RKO (cell line): ENCODE measurements at places on chromosomes 16 and 17.

- DNase-seq = no peak
Observed at GRCh38 chr16:14001521-14001920, 69.6 kb upstream of the MRTFB start.

DNA sequence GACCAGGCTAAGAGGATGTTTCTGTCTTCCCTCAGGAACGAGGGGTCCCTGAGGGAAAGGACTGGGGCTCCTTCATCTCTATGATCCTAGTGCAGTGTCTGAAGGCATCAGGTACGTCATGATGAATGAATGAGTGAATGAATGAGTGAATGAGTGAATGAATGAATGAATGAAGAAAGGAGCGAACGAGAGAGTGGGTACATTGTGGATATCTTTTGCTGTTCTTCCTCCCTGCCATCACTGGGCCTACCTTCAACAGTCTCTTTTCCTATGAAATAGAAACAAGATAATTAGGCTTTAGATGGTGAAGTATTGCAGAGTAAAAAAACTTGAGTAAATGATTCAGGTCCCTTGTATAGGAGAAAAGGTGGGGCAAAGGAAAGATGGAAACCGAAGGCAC lies 111.3 kb upstream of the CRHR1 start:
- no peak for DNase-seq

- DNase-seq = no peak
Observed at GRCh38 chr16:12781777-12782176, 21.9 kb downstream of the CPPED1 start.

DNA sequence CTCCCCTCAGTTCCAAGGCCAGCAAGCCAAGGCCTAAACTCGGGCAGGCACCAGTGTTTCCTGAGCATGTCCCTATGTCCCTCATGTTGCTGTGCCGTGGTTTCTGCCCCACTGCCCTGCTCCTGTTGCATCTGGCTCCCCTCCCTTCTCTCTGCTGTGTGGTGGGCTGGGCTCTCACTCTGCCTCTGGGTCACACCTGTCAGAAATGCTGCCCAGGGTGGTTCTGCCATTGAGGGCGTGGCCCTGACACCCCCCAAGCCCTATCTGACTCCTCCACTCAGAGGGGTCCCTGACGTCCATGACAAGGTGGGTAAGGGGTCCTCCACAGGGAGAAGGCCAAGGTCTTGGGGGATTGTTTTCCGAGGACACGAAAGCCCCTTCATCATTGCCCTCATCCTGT lies 9.2 kb upstream of the ITGA3 start:
- DNase-seq = no peak

DNA sequence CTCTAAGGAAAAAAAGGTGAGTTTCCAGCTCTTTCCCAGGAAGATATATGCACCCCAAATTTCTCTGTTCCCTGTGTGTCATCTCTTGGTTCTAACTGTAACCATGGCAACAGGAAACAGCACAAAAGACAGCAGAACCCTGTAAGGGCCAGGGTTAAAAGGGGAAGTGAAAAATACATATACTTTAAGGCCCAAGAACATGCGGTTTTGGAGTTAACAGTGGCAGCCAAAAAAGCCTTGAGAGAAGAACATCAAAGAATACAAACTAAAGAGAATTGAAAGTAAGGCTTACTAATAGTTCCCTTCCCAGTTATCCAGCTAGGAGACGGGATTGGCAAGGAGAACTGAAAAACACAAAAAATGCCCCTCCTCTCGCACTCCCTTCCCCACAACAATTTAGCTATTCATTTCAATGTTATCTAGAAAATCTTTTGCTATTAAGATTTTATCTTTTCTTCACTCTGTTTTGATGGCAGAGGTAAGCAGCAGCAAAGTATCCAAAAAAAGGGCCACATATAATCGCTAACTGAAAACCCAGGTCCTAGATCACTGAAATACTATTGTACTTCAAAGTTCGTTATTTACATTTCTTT lies 1.5 kb downstream of the SPOP start:
- DNase-seq = peak; percentile 83

GRCh38 chr17:68603656-68604055 lies 2.5 kb upstream of the FAM20A start:
- no peak for DNase-seq

DNA sequence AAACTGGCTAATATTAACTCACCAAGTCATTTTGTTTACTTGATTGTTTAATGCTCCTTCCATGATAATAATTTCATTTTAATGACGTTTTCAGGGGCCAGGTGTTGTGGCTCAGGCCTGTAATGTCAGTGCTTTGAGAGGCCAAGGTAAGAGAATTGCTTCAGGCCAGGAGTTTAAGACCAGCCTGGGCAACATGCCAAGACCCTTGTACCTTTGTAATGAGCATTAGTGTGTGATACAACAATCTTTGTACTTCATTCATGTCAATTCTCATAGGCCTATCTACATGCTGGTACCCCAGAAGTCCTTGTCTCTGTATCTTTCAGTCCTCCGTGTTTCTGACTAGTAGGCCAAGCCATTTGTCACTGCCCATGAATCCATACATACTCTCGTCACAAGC lies 296.9 kb downstream of the ZFHX3 start:
- DNase-seq = no peak

- DNase-seq = peak; percentile 15
Observed at GRCh38 chr17:32609085-32609484, 122.3 kb downstream of the CDK5R1 start.

DNA sequence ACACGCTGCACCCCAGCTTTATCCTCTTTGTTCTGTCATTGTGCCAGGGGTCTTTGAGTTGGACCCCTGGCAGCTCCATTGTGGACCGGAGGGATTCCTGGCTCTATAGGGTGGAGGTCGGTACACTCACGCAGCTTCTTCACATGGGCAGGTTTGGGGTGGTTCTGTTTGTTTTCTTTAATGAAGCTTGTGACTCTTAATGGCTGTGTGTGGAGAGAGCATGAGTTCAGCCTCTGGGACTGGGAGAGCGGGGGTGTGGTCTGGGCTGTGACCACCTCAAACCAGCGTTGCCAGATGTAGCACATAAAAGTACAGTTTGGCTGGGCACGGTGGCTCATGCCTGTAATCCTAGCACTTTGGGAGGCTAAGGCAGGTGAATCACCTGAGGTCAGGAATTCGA lies 21.2 kb upstream of the NAGLU start:
- DNase-seq = no peak

GRCh38 chr17:2266045-2266864 lies 37.3 kb downstream of the SMG6 start:
- DNase-seq = no peak

GRCh38 chr17:4463818-4464476 lies 30.2 kb downstream of the SPNS3 start:
- no peak for DNase-seq

DNA sequence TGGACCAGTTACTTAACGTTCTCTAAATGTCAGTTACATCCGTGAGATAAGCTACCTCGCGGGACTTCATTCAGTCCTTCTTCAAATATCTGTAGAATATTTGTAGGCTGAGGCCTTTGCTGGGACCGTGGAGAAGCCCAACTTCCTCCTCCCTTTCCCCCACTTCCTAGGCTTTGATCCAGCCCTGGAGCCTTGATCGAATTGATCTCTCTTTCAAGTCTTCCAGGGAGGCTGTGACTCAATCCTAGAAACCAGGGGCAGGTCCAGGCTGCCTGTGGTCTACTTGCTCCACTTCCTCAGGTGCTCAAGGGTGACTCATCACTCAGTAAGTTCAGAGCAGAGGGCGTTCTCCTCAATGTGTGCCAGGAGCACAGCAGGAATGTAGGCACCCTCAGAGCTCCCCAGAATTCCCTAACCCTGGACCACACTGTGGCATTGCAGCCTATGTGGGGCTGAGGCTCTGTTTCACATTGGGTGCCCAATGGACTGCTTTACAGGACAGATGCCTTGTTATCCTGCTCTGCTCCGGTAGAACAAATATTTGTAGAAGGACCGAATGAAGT lies 11.2 kb upstream of the CEP20 start:
- peak; percentile 46 for DNase-seq

GRCh38 chr17:31524926-31525800 lies 133.7 kb downstream of the RAB11FIP4 start:
- peak; percentile 75 for DNase-seq

GRCh38 chr17:40996829-40997228 lies 2.9 kb upstream of the KRTAP3-3 start:
- no peak for DNase-seq
